ENCODE measurements at places on chromosomes 1 and 21.
A peak's percentile ranks its signal among the peaks of the same experiment; 100 is the strongest.

DNA sequence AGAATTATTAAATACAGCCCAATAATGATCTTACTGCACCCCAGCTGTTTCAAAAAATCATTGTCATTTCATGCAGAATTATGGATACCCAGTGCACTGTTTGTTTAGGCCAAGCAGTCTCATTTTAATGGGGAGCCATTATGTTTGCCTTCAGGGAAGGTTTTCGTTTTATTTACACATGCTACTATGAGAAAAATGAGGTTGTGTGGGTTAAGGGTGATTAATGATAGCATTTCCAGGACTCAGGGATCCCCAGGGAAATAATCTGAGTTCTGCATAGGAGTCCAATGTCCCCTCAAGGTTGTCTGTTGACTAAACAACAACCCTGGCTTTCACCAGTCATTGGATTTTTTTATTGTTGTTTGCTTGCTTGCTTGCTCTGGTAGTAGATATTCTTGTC, 71.0 kb upstream of the ZP4 start:
- H3K27ac ChIP-seq, result no peak overlapping the region
- H3K4me3 ChIP-seq, result no peak overlapping the region
- no peak for DNase-seq
- no peaks in the 10 kb centered on the region for H3K36me3 ChIP-seq
- peaks cover 3% of the 10 kb centered on the region for H3K4me1 ChIP-seq

DNA sequence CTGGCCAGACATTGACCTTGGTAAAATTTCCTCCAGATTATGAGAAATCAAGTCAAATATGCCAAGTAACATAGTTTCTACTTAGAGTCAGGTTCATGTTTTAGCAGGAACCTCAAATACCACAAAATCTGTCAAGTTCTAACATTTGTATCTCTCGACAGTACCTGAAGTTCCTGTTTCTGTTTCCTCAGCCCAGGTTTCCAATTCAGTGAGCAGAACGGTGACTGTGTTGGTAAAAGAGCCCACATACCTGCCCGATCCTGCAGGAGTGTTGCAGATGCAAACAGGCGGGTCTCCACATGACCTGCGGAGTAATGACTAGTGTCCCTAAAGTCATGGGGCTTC, 57.9 kb upstream of the LGALS8 start:
- no peak overlapping the region for H3K4me3 ChIP-seq
- H3K27ac ChIP-seq, result no peak overlapping the region
- H3K27me3 ChIP-seq, result no peaks in the 10 kb centered on the region

DNA sequence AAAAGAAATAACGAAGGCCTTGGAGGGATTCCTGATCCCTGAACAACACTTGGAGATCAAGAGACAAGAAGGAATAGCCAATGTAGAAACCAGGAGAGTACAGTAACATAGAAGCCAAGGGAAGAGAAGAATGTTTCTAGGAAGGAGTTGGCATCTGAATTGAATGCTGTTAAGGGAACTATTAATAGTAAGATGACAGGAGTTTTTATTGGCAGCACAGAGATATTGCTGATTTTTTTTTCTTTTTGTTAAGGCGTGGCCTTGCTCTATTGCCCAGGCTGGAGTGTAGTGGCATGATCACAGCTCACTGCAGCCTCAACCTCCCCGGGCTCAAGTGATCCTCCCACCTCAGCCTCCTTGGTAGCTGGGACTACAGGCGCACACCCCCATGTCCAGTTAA, 9.6 kb upstream of the SFT2D2 start:
- no peaks in the 10 kb centered on the region for H3K27me3 ChIP-seq
- no peak overlapping the region for H3K27ac ChIP-seq
- H3K4me1 ChIP-seq, result peaks cover 5% of the 10 kb centered on the region
- no peak for DNase-seq
- H3K36me3 ChIP-seq, result no peaks in the 10 kb centered on the region
- no peak overlapping the region for H3K4me3 ChIP-seq

GRCh38 chr1:117161887-117162286, 40.3 kb upstream of the TRIM45 start:
- H3K27ac ChIP-seq, result no peak overlapping the region
- no peaks in the 10 kb centered on the region for H3K27me3 ChIP-seq
- no peak overlapping the region for H3K4me3 ChIP-seq
- no peaks in the 10 kb centered on the region for H3K36me3 ChIP-seq

GRCh38 chr1:246428542-246429308, 78.4 kb downstream of the SMYD3 start:
- H3K27me3 ChIP-seq, result no peaks in the 10 kb centered on the region
- H3K4me3 ChIP-seq, result no peak overlapping the region
- no peak for DNase-seq
- H3K4me1 ChIP-seq, result peaks cover 5% of the 10 kb centered on the region
- no peaks in the 10 kb centered on the region for H3K36me3 ChIP-seq
- peak overlapping the region; percentile 49 for H3K27ac ChIP-seq

- no peak for DNase-seq
- H3K4me1 ChIP-seq, result peaks cover 2% of the 10 kb centered on the region
- no peaks in the 10 kb centered on the region for H3K36me3 ChIP-seq
- H3K27me3 ChIP-seq, result peaks cover 1% of the 10 kb centered on the region
Observed at GRCh38 chr1:157142765-157143423, 4.7 kb upstream of the ETV3 start.

GRCh38 chr1:62025892-62026291, 168.8 kb upstream of the L1TD1 start:
- no peak overlapping the region for H3K4me3 ChIP-seq
- H3K4me1 ChIP-seq, result no peaks in the 10 kb centered on the region
- no peaks in the 10 kb centered on the region for H3K36me3 ChIP-seq
- H3K27ac ChIP-seq, result no peak overlapping the region
- no peaks in the 10 kb centered on the region for H3K27me3 ChIP-seq

GRCh38 chr1:228394571-228395394, 11.9 kb downstream of the TRIM11 start:
- H3K4me1 ChIP-seq, result no peaks in the 10 kb centered on the region
- H3K27ac ChIP-seq, result no peak overlapping the region
- peaks cover 8% of the 10 kb centered on the region for H3K36me3 ChIP-seq
- H3K4me3 ChIP-seq, result no peak overlapping the region

DNA sequence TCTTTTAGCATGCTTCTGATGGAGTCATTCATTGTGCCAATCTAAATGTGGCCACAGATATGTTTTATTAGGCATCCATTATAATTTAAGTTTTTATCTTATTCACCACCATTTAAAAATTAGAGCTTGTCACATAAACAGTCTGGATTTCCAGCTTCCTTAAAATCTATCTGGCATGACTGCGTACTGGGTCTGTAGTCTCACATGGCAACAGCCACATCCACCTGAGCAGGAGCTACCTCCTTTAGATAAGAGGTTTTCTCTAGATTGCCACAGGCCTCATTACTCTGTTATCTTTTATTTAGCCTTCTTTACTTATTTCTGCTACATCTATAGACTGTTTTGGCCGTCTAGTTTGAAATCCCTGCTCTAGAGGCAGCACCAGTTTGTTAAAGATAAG, 29.1 kb downstream of the B3GALT2 start:
- H3K27ac ChIP-seq, result no peak overlapping the region
- no peaks in the 10 kb centered on the region for H3K36me3 ChIP-seq
- DNase-seq, result no peak
- H3K4me1 ChIP-seq, result no peaks in the 10 kb centered on the region
- no peak overlapping the region for H3K4me3 ChIP-seq

DNA sequence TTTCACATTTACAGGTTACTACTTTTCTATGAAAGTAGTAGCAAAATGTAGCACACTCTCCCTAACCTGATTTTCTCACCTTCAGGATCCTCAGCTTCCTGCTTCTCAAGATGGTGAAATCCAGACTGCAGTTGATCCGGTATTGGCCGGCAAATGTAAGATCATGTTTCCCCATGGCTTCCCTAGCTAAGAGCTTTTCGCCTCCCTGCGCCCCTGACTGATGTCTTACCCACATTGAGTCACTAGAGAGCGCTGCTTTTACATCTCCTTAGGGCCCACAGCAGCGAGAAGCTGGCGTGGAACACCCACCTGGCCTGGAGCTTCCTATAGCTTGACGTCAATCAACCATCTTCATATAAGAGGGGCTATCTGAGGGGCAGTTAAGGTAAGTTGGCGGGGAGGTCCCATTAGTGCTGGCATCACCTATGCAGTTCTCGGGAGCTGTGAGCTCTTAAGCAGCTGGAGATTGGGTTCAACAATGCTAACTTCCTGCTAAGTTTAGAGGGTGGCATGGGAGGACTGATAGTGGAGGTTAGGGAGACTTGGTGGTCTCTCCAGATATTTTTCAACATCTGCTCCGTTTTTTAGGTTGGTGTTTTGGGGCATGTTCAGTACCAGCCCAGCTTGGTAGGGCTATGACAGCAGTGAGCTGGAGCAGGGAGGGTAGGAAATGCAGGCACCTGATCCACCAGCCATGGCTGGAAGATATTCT, 5.5 kb downstream of the PTPN7 start:
- no peaks in the 10 kb centered on the region for H3K27me3 ChIP-seq
- no peak overlapping the region for H3K4me3 ChIP-seq
- peaks cover 5% of the 10 kb centered on the region for H3K4me1 ChIP-seq
- peak; percentile 39 for DNase-seq

DNA sequence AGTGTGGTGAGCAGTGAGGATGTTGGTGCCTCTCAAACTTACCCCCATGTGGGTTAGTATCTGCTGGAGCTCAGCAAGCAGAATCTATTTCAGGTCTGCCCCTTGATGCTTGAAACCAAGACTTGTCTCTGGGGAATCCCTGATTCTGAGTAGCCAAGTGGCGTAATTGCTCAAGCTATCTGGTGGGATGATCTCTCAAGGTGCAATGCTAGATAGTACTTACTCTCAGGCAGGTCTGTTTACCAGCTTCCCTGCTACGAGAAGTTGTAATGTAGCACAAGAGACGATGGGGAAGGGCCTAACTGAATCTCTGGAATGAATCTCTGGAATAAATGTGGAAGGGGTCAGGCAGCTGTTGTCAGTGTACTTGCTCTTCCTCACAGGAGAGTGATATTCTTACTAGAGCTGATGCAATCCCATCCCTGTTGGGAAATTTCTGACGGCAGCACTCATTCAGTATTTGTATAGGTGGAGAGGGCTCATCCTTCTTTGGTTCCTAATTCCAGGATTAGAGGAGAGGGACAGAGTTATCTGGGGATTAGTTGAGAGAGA, 65.4 kb downstream of the MACF1 start:
- no peaks in the 10 kb centered on the region for H3K27me3 ChIP-seq
- H3K4me3 ChIP-seq, result no peak overlapping the region
- H3K36me3 ChIP-seq, result no peaks in the 10 kb centered on the region
- DNase-seq, result no peak
- H3K27ac ChIP-seq, result no peak overlapping the region
- H3K4me1 ChIP-seq, result peaks cover 18% of the 10 kb centered on the region

GRCh38 chr1:228029281-228029680, 22.5 kb downstream of the WNT3A start:
- no peak overlapping the region for H3K27ac ChIP-seq
- no peak for DNase-seq
- no peaks in the 10 kb centered on the region for H3K4me1 ChIP-seq

DNA sequence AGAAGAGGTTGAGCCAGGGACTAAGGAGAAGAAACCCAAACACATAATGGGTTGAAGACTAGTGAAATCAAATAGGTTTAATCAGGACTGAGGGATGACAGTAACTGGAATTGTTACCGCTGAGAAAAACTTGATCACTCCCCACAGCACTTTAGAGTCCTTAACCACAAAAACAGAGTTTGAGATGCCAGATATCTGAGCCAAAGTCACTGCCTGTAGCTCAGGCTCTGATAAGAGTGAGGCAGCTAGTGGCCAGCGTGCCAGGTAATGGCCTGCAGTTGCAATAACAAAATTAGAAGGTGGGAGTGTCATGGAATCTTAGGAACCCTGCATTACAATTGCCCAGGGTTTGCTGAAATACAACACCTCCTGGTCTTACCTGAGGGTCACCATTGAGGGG, 48.0 kb downstream of the PRKAB2 start:
- H3K4me1 ChIP-seq, result peaks cover 5% of the 10 kb centered on the region
- no peak overlapping the region for H3K4me3 ChIP-seq
- H3K36me3 ChIP-seq, result no peaks in the 10 kb centered on the region
- no peak overlapping the region for H3K27ac ChIP-seq

DNA sequence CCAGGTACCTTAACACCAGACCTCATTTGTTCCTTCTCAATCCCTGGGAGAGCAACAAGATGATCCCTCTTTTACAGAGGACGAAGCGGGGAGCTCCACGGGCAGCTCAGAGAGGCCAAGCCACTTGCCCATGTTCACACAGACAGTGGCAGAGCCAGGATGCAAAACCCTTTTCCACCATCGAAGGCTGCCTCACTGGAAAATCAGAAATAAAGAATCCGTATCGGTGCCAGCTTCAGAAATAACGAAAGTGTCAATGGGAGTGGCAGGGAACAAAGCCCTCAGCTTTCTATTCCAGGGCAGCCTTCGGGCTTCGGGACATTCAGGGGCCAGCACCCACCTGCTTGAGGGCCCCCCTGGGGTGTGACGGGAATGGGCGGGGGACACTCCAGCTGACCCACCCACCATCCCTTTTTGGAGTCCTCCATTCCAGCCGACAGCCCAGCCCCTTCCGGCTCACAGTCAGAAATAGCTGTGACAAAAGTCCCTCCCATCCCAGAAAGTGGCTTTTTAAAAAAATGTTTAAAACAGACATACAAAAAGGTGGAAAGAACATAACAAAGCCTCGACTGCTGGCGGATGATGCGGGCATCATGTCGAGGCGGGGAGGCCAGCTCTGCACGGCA, 6.0 kb downstream of the IFFO2 start:
- DNase-seq, result no peak
- H3K27me3 ChIP-seq, result peaks cover 12% of the 10 kb centered on the region
- no peak overlapping the region for H3K4me3 ChIP-seq
- peaks cover 16% of the 10 kb centered on the region for H3K4me1 ChIP-seq
- peak overlapping the region; percentile 30 for H3K27ac ChIP-seq
- H3K36me3 ChIP-seq, result no peaks in the 10 kb centered on the region

DNA sequence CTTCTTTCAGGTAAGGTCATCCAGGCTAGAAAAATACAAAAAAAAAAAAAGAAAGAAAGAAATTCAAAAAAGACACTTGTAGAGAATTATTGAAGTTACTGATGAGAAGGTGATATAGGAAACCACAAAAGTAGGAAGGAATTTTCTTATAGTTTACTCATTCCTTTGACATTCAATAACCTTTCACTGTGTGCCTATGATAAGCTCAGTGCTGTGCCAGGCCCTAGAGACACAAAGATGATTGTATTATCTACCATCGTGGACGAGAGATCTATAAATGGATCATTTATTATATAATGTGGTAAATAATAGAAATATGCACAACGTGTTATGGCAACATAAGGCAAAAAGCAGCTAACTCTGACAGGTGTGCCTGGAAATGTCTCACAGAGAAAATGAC, 109.6 kb upstream of the NGF start:
- H3K4me1 ChIP-seq, result no peaks in the 10 kb centered on the region
- DNase-seq, result no peak

DNA sequence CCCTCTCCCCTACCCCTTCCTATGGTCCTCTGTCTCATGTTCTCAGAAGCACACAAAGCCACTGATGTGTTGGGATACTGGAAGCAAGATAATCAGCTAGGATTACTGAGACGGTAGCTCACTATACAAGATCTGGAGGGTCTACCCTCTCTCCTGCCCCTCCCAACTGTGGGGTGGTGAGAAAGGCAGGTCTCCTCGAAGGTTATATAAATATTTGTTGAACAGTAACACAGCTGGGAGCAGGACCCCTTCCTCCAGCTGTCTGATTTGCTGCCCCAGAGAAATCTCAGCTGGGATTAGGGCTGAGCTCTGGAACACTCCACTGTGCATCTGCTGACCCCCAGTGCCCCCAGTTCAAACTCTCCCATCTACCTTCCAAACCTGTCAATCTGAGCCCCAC, 94.2 kb upstream of the IPO9 start:
- no peak overlapping the region for H3K27ac ChIP-seq
- peaks cover 35% of the 10 kb centered on the region for H3K4me1 ChIP-seq
- DNase-seq, result no peak
- no peaks in the 10 kb centered on the region for H3K36me3 ChIP-seq
- no peaks in the 10 kb centered on the region for H3K27me3 ChIP-seq
- no peak overlapping the region for H3K4me3 ChIP-seq

GRCh38 chr1:234647245-234647644, 37.3 kb upstream of the IRF2BP2 start:
- no peak overlapping the region for H3K27ac ChIP-seq
- H3K27me3 ChIP-seq, result no peaks in the 10 kb centered on the region
- no peak for DNase-seq
- no peak overlapping the region for H3K4me3 ChIP-seq
- H3K36me3 ChIP-seq, result no peaks in the 10 kb centered on the region
